ENCODE measurements at places on chromosomes 4 and X.

- peak; percentile 23 for ATAC-seq
Observed at GRCh38 chrX:132956421-132957210, 1.8 kb downstream of the HS6ST2 start.

DNA sequence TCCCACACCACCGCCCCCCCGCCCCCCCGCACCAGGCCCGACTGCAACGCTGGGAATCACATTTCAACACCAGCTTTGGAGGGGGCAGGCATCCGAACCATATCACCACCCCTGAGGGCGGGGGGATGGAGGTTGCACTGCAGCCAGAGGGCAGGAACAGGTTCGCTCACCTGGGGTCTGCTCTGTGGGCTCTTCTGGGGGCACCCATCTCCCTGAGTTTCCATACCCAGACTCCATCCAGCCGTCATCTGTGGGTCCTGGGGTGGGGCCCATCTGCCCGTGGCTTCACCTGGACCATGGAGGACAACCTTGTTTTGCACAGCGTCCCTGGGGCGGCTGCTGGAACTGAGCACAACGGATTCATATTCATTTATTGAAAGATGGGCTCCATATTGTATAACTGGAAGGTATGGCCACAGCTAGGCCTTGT is 6.9 kb downstream of the PSAPL1 start:
- ATAC-seq = no peak

DNA sequence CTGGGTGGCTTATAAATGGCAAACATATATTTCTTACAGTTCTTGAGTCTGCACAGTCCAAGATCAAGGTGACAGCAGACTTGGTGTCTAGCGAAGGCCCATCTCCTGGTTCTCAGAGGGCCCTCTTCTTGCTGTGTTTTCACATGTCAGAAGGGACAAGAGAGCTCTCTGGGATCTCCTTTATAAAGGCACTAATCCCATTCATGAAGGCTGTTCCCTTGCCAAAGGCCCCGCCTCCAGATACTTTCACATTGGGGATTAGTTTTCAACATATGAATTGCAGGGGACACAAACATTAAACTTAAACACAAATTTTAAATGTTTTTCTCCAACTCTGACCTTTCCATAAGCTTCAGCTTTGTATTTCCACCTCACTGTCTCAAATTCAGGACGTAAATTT is 1135.0 kb upstream of the TENM3 start:
- no peak for ATAC-seq

- peak; percentile 85 for ATAC-seq
Observed at GRCh38 chrX:49282647-49283011, 13.0 kb downstream of the PPP1R3F start.

Data from SK-N-SH treated with all-trans-retinoic acid at 6 μM for 48 hours (cell line).